ENCODE measurements at places on chromosomes 1 and 21. TPM values are rescaled to one million over a fixed set of nuclear protein-coding genes. Genes with fewer than 3 reads are reported as not detected.

The CNIH4 gene
- total RNA-seq = 37.1 TPM

DNA sequence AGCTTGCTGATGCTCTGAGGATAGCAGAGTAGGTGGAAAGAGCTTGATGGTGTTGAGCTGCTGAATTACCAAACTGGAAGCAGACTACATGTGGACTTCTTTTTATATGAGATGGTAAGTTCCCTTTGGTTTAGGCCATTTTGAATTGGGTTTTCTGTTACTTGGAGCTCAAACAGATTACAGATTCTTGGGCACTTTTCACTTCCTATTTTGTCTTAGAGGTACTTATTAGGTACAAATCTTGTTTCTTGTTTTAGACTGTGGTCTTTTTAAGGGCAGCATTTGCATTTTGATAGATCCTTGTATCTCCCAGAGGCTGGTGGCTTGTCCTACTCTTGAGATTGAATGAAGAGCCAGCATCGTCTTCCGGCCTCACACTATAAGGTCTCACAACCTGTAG, 70.2 kb downstream of the GADD45A start:
- no peak for DNase-seq

- no peak for DNase-seq
Measured at GRCh38 chr1:91584878-91585277, 84.2 kb downstream of the CDC7 start.

The GPR157 gene
- 67.7 TPM for total RNA-seq

- no peak for DNase-seq
Measured at GRCh38 chr21:22758478-22758877, 1760.3 kb downstream of the NCAM2 start.

All from lower leg skin (tissue), 4 donors.